ENCODE measurements at places on chromosomes 6 and 20. TPM values are rescaled to one million over a fixed set of nuclear protein-coding genes. Genes with fewer than 3 reads are reported as not detected.

DNA sequence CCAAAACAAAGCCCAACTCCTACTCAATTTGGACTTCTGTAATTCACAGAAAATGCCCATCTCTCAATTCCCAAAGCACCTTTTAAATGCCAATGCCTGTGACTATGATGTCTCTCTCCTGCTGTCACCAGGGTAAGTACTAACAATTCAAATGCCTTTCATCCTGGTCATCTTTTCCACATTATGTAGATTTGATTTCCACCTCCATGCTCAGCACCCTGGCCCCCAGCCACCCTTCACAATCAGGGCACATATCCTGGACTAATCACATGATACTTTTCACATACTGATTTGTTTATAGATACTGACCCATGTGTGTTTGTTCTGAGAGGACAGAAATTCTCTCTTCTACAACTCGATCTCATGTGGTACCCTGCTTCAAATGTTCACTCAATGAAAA, 236.3 kb downstream of the PTPRK start:
- H3K4me1 ChIP-seq: peaks cover 51% of the 10 kb centered on the region
- peaks cover 13% of the 10 kb centered on the region for H3K36me3 ChIP-seq
- H3K27ac ChIP-seq: peak overlapping the region; percentile 37
- no peak for DNase-seq
- H3K27me3 ChIP-seq: no peaks in the 10 kb centered on the region

The MOG gene
- total RNA-seq: not detected

- peaks cover 20% of the 10 kb centered on the region for H3K4me1 ChIP-seq
- no peaks in the 10 kb centered on the region for H3K27me3 ChIP-seq
- peaks cover 71% of the 10 kb centered on the region for H3K36me3 ChIP-seq
- H3K4me3 ChIP-seq: no peak overlapping the region
Measured at GRCh38 chr20:63204362-63204761, 11.6 kb downstream of the YTHDF1 start.

The PACRG gene
- not detected for total RNA-seq

DNA sequence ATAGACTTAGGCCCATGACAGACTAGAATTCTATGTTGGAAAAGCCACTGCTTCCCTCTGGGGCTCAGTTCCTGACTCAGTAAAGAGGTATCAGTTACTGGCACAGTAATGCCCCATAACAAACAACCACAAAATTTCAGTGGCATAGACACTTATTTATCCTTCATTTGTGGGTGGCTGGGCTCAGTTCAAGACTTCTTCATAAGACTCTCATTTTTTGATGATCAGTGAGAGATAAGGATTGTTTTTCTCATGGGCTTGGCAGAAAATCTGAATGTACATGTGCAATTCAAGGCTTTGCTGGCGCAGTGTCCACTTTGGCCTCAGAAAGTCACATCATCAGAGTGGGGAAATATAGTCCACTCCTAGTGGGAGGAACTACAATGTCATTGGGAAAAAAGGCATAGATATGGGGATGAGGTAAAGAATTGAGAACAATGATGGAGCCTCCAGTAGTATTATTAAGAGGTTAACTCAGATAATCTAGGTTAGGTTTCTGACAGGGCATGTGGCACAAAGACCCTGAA, 384.6 kb upstream of the FLRT3 start:
- DNase-seq: no peak
- peaks cover 7% of the 10 kb centered on the region for H3K4me1 ChIP-seq
- H3K36me3 ChIP-seq: no peaks in the 10 kb centered on the region

GRCh38 chr6:26280407-26280806, 84.6 kb upstream of the BTN3A2 start:
- H3K27me3 ChIP-seq: no peaks in the 10 kb centered on the region
- DNase-seq: no peak
- H3K4me1 ChIP-seq: peaks cover 29% of the 10 kb centered on the region
- peaks cover 22% of the 10 kb centered on the region for H3K36me3 ChIP-seq
- no peak overlapping the region for H3K4me3 ChIP-seq
- H3K27ac ChIP-seq: no peak overlapping the region

DNA sequence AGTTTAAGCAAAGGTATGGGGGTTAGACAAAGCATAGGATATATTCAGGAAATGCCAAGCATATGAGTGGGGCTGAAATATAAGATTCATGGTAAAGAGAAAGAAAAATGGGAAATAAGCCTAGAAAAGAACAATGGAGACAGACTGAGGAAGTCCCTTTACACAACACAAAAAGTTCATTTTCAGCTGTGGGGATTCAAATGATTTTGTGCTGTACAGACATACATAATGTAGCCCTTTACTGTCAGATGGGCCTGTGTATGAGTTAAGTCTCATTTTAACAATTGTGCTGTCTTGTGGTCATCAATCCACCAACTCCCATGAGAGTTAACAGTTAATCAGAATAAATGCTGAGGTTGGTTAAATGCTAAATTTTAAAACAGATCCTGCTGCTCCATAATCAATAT, 37.2 kb downstream of the REV3L start:
- no peak overlapping the region for H3K27ac ChIP-seq
- peaks cover 26% of the 10 kb centered on the region for H3K4me1 ChIP-seq
- DNase-seq: no peak
- H3K36me3 ChIP-seq: no peaks in the 10 kb centered on the region
- H3K27me3 ChIP-seq: no peaks in the 10 kb centered on the region

The ETV7 gene
- total RNA-seq: 8.7 TPM

DNA sequence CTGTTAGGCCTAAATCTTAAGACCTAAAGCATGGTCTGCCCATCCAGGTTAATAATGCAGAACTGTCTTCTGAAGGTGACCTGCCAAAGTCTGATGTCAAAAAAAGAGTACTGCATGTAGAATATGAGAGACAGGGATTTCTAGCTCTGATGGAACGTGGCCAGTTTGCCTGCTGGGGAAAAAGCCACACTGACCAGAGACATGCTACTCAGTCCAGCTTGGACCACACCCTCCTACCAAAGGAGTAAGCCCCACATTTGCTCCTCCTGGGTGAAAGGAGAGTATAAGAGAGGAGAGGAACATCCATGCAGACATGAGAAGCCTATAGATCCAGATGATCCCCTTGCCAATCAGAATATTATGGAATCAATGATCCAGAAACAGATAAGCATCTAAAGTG, 229.9 kb upstream of the RUNX2 start:
- H3K4me3 ChIP-seq: no peak overlapping the region
- H3K4me1 ChIP-seq: no peaks in the 10 kb centered on the region
- H3K36me3 ChIP-seq: no peaks in the 10 kb centered on the region
- no peaks in the 10 kb centered on the region for H3K27me3 ChIP-seq

DNA sequence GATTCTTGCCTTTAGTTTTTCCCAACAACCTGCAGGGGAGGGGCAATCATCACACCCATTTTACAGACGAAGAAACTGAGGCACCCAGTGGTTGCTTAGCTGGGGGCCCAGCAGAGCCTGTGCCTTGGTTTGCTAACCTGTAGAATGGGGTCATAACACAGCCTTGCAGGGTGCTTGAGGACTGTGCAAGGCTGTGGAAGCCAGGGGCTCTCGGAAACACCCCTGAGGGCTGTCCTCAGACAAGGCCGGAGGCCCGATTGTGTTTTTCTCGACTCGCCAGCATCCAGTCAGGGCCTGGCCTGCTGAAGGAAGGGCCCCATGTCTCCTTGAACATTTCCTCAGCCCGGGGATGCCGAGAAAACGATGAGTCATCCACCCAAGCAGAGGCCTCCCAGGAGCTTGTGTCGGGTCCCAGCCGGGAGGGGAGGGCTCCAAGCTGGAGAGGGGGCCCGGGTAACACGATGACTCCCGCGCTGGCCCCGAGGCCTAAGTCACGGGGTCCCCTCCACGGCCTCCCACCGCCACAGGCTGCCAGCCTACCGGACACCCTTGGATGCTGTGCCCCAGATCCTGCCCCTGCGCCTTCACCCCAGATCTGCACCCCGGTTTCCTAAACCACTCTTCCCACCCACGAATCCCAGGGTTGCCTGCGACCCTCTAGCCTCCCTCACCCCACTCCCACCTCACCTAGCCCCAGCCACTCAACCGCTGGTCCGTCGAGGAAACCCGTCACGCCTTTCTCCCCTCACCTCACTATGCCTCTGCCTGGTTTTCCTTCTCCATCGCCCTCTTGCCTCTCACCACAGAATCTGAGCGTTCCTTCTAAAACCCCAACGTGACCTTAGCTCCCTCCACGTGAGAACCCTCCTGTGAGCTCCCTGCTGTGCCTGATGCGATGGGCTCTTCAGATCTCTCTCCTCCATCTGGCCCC, 10.6 kb downstream of the NOL4L start:
- no peaks in the 10 kb centered on the region for H3K4me1 ChIP-seq
- no peak overlapping the region for H3K4me3 ChIP-seq
- peaks cover 24% of the 10 kb centered on the region for H3K27me3 ChIP-seq
- peak; percentile 62 for DNase-seq
- no peak overlapping the region for H3K27ac ChIP-seq

The RAET1L gene
- total RNA-seq: 2.3 TPM

DNA sequence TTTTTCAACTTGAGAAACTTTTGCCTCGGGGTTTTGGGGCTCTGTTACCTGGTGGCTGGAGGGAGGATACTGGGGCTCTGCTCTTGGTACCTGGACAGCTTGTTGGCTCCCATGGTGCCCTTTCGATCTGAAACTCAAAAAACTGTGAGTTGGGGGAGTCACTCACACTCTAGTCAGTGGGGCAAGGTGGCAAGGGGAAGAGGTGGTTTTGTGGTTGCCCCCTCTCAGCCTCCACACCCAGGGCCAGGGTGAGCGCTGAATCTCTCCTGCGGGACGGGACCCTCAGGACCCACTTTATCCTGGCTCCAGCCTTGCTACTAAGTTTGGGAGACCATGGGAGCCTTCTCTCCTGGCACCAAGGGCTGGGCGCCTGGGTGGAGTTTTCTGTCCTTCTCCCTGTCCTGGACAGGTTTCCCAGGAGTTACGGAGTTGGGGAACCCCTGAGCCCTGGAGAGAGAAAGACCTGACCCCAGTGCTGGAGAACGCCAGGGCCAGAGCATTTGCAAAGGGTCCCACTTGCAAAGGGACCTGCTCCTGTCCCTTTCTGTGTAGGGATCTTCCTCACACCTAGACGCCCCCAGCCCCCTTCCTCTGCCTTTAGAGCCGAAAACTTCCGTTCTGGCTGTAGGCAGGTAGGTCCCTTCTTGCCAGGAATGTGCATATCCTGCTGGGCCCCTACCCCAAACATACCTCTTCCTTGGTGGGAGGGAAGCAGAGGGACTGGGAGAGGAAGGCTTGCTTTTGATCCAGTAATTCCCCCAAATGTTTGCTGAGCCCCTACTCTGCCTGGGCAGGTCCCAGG, 2.9 kb downstream of the FOXP4 start:
- peaks cover 33% of the 10 kb centered on the region for H3K36me3 ChIP-seq
- peaks cover 11% of the 10 kb centered on the region for H3K4me1 ChIP-seq
- H3K4me3 ChIP-seq: no peak overlapping the region
- no peaks in the 10 kb centered on the region for H3K27me3 ChIP-seq
- no peak overlapping the region for H3K27ac ChIP-seq
- DNase-seq: no peak
